Adipocyte (in vitro differentiated cells): ENCODE measurements at places on chromosomes 6 and 20.

DNA sequence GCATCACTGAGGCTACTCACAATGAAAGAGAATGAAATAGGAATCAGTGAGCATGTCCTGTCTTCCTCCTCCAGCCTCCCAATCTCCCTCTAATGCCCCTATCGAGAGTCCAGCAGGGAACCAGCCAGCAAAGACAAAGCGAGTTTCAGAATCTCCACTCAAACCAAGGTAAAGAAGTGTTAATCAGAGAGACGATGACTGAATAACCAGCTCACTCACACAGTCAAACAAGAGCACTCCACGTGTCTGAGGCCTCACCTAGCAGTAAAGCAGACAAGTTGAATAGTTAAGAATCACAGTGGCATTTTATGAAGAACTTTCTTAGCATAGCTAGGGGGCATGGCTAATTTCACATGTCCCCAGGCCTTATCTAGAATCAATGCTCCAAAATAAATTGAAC is 3.3 kb upstream of the TREM1 start:
- no peak for DNase-seq

GRCh38 chr6:155778336-155778735 is 322.7 kb upstream of the NOX3 start:
- DNase-seq = no peak

DNA sequence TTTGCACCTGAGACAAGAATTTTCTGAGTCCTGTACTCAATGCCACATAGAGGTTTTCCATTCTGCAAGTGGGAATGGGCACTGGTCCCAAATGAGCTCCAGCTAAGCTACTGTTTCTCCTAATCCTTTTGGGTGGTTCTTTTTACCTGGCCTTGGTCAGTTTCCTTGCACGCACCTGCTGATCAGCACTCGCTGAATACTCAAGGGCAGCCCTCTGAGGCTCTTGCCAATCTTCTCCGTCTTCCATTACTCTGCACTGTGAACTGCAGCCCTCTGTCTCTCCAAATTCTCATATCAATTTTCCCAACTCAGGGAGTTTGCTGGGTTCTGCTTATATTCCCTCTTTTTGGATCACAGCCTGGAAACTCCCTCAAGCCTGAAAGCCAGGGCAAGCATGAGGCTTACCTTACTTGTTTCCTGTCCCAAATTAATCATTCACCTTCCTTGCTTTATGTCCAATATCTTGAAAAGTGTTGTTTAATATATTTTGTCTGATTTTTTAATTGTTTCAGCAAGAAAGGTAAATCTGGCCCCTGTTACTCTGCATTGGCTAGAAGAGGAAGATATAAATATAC is 138.0 kb upstream of the TBX18 start:
- no peak for DNase-seq

DNA sequence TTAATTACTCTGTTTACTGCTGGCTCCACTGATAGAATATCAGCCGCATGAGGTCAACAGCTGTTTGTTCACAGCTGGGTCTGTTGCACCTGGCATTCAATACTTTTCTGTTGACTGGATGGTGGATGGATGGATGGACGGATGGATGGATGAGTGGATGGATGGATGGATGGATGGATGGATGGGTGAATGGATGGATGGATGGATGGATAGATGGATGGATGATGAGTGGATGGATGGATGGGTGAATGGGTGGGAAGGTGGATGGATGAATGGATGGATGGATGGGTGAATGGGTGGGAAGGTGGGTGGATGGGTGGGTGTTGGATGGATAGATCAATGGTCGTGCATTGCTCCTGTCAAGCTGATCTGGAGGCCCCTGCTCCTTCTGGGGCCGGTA is 422.2 kb upstream of the SULF2 start:
- no peak for DNase-seq

- DNase-seq = no peak
Measured at GRCh38 chr6:116697480-116697879, 16.5 kb downstream of the KPNA5 start.
